ENCODE measurements at places on chromosomes 13 and 19. TPM values are rescaled to one million over a fixed set of nuclear protein-coding genes. Genes with fewer than 3 reads are reported as not detected.

The CA11 gene
- total RNA-seq = 2.7 TPM

The ABHD8 gene
- 5.2 TPM for total RNA-seq

The PLIN5 gene
- total RNA-seq = 4.7 TPM

The HPN gene
- not detected for total RNA-seq

The ZNF317 gene
- total RNA-seq = 17.7 TPM

The CLEC17A gene
- total RNA-seq = not detected

Measured in bladder microvascular endothelial cell (primary cell).